ENCODE measurements at places on chromosomes 5 and 9.

DNA sequence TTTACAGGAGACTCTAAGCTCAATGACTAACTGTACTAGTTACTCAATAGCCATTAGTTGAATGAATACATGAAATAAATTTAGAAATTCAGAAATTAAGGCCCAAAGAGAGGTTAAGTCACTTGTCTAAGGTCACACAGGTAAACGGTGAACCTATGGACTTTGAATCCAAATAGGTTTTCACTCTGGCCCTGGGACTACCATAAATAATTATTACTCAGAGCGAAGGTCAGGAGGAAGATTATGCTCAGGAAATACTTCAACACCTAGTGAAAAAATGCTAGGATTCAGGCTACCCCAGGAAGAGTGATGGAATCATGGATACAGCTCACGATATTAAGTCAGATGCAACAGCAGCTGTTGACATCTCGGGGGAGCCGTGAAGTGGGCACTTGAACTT is 417.4 kb downstream of the GABRG2 start:
- no peak for DNase-seq

- no peak for DNase-seq
Measured at GRCh38 chr5:35458824-35459207, 158.8 kb upstream of the SPEF2 start.

GRCh38 chr9:34642679-34643078 is 3.8 kb upstream of the GALT start:
- no peak for DNase-seq

DNA sequence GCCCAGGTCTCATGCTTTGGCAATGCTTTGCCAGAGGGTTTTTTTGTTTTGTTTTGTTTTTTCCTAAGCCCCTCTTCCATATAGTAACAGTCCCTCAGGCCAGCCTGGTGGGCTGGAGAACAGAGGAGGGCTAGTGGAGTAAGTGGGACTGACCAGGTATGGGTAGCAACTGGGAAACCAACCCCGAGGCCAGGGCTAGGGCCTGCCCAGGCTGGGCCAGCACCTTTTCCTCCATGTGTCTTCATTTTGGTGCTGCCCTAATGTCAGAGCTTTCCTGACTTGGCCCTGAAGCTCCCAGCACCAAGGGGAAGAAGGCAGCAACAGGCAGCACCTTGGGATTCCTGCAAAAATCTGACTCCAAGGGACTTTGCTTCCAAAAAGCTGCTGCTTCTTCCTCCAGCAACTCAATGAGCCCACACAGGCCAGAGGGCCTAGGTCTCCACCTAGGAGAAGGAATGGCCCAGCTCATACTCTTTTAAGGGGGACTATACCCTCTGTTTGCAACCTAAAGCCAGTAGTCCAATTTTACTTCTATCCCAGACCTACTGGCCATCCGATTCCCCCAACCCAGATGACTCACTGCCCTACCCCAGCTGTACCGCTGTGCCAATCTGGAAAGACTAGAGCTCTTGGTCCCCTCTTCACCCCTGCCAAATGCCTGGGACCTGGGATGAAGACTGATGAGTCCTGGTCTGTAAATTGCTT is 105.1 kb downstream of the PSD2 start:
- no peak for DNase-seq

DNA sequence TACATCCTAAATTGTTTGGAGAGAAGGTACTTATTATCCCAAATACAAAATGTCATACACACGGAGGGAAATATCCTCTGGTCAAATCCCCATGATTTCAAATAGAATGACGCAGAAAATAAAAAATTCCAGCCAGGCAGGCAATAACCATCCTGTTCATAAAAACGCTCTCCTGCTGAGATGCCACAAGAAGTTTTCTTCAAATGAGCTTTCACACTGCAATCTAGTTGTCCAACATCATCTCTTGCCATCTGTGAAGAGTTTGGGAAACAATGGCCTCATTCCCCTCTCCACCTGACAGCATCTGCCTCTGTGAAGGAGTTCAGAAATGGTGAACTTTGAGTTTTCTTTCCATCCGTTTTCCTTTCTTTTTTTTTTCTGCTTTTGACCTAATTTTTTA is 83.3 kb upstream of the SLC30A5 start:
- no peak for DNase-seq

GRCh38 chr9:69380301-69380700 is 55.3 kb downstream of the ENTREP1 start:
- DNase-seq: no peak

DNA sequence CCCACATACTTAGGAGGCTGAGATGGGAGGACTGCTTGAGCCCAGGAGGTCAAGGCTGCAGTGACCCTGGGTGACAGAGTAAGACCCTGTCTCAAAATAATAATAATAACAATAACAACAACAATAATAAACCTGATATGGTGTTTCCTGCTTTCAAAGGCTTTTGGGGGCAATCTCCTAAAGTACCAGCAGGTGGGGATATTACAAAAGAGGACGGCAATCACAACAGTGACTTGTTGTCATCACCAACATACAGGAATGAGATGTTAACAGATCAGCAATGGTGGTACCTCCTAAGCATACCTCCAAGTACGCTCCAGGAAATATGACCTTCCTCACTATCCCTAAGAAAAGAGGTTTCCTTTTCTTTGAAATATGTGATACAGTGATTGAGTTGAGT is 91.1 kb upstream of the RNF180 start:
- DNase-seq: peak; percentile 7

GRCh38 chr5:170642066-170642735 is 138.4 kb downstream of the KCNIP1 start:
- DNase-seq: no peak

- DNase-seq: no peak
Measured at GRCh38 chr9:123174887-123175518, 93.4 kb downstream of the STRBP start.

- no peak for DNase-seq
Measured at GRCh38 chr5:103624675-103625074, 62.1 kb upstream of the NUDT12 start.

DNA sequence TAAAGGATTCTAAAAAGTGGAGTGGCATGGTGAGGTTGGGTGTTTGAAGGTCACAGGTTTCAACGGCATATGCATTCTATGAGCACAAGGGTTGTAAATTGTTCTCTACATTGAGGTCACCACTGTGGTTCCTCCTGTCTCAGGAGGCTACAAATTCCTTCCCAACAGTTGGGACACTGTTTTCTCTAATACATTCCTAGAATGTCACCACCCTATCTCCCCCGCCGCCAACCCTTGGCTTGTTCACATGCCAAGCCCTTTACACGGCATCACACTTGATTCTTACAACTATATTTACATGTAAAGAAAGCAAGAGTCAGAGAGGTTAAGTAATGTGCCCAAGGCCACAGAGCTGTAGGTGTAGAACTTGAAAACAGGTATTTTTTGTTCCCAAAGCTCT is 315.1 kb downstream of the RAB3C start:
- no peak for DNase-seq

GRCh38 chr9:19757745-19758144 is 31.1 kb downstream of the SLC24A2 start:
- no peak for DNase-seq

GRCh38 chr5:146588331-146589027 is 72.5 kb upstream of the GPR151 start:
- no peak for DNase-seq

DNA sequence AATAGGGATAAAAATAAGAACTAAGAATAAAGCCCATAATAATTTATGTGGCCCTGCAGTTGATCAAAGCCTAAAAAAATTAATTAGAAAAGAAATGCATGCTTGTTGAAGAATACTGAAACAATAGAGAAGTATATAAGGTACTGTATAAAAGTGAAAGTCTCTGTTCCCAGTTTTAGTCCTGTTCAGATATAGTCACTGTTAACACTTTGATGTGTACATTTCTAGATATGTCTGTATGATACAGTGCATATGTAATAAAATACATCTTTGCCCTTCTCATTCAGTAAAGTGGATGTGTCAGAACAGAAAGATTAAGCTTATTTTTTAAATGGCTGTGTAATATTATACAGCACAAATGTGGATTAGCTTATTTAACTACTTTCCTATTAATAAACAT is 4.1 kb downstream of the C9orf85 start:
- DNase-seq: no peak

GRCh38 chr9:33719581-33720374 is 75.6 kb upstream of the PRSS3 start:
- no peak for DNase-seq

- peak; percentile 3 for DNase-seq
Measured at GRCh38 chr5:96384353-96384752, 48.7 kb downstream of the PCSK1 start.

DNA sequence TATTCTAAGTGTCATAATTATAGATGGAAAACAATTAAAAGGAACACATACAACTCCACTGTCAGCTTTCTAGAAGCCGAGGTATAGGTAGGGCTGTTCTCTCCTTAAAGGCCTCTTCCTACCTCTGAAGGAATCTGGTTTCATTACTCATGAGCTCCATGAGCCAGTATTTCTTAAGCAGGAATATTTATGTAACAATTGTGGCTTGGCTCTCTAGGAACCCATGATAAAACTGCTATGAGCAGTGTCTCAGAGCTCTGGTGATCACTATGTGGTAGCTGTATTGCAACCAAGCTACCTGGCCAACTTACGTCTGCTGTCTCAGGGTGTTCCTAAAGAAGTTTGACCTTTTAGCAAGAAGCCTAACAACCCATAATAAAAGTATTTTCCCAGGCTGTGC is 157.7 kb downstream of the CEP120 start:
- DNase-seq: no peak

DNA sequence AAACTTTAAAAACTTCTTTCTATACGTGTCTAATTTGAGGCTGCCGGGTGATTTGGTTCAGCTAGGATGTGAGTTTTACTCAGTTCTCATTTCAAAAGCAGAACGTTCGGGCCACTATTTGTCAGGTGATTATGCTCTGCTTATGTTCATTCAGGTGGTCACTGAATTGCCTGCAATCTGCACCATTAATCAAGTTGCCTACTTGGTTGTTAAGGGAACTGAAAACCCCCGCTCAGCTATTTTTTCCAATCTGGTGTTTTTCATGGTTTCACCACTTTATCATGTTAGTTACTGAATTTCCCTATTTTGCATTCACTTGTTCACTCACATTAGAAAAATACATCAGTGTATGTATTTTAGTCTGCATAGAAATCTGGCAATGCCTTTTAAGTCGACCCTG is 523.0 kb downstream of the CSNK1G3 start:
- no peak for DNase-seq

Measured in cerebellum (tissue), 4 donors.